GM04504 (cell line): ENCODE measurements at places on chromosomes 16 and 17.

DNA sequence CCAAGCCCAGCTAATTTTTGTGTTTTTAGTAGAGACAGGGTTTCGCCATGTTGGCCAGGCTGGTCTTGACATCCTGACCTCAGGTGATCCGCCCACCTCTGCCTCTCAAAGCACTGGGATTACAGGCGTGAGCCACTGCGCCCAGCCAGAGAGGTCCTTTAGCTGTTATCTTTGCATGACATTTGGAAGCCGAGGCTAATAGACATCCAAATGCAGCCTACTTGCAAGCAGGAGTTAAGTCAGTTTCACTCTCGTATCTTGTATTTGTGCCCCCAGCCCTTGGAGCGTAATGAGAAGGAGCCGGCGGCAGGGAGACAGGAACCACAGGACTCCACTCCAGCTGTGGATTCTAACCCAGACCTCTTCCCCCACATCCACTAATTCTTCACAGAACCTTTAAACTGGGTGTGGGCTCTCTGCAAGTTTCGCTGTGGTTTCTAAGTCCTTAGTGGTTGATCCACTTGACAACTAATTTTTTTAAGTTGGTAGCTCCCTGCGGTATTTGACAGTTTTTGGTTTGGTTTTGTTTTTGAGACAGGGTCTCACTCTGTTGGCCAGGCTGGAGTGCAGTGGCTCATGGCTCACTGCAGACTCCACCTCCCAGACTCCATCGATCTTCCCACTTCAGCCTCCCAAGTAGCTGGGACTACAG lies 3.1 kb upstream of the CYTH1 start:
- DNase-seq, result no peak

- no peak for DNase-seq
Observed at GRCh38 chr17:75776386-75777295, 8.0 kb upstream of the UNK start.

DNA sequence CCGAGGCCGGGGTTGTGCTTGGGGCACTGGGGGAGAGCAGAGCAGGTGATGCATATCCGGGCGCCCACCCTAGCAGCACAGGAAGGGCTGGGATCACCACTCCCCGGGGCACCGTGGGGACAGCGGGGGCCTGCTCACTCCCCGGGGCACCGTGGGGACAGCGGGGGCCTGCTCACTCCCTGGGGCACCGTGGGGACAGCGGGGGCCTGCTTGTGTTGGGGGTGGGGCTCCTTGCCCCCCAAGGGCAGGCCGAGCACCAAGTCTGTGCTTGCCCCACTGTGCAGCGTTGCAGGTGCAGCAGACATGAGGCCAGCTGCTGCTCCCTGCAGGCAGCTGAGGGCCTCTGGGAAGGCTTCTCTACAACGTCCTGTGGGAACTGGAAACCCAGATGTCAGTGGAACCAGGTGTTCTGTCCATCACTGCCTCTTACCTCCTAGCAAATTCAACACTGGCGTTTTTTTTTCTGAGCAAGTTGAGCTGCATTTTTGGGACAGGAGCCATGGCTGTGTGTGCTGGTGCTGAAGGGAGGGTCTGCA lies 25.0 kb upstream of the ZNF750 start:
- DNase-seq, result no peak

DNA sequence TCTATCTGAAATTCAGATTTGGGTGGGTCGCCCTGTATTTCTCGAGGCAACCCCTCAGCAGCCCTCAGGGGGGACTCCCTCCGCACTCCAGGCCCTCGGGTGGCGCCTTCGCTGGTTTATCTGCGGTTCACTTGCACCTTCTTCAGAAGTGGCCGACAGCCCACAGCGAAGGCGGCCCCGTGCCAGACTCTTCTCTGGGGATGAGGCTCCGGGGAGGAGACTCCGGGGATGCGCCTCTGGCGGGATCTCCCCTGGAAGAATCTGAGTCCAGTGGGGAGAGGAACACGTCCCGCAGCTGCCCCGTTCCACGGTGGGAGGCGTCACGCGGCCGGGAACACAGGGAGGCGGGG lies 63.9 kb upstream of the DNAJA2 start:
- no peak for DNase-seq

GRCh38 chr17:11151818-11152425 lies 89.1 kb upstream of the SHISA6 start:
- no peak for DNase-seq

- peak; percentile 96 for DNase-seq
Observed at GRCh38 chr16:30658731-30659506, 688 bp downstream of the FBRS start.

DNA sequence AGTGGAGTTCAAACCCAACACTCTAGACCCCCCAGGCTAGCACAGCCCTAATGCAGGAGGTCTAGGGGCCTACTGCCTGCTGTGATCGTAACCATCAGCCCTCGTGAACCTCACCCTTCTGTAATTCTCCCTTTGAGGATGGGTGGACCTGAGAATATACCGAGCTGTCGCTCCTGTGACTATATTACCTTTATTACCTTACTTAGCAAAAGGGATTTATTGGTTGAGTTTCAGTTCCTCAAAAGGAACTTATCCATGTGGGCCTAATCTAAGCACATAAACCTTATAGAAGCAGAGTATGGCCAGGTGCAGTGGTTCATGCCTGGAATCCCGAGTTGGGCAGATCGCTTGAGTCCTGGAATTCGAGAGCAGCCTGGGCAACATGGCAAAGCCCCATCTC lies 19.2 kb upstream of the EMP2 start:
- no peak for DNase-seq

GRCh38 chr16:84722068-84722467 lies 22.3 kb downstream of the USP10 start:
- no peak for DNase-seq

DNA sequence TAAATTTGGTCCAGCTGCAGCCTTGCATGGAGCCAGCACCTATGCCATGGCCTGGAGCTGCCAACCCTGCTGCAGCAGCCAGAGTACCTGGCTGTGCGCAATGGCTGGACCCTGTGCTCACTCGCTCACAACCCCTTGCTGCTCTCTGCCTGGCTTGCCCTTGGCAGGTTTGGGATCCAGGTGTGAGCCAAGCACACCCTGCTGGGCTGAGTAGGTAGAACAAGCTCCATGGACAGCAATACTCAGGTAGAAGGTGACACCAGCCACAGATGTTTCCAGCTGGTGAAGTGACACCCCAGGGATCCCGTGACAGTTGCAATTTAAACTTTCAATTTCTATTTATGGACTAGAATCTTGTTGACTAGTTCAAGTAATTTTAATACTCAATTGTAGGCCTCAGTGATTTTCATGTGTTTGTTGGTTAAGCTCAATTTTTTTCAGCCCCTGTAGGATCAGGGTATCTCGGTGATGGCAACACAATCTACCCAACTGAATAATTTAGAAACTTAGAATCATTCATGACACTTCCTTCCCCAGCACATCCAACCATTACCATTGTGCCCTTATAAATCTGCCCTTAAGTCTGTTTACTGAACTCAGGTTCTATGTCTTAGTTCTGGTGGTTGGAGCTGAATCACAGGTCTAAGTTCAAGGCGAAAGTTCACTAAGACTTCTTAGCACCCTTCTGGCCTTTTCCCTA lies 480.0 kb downstream of the PMP22 start:
- no peak for DNase-seq

DNA sequence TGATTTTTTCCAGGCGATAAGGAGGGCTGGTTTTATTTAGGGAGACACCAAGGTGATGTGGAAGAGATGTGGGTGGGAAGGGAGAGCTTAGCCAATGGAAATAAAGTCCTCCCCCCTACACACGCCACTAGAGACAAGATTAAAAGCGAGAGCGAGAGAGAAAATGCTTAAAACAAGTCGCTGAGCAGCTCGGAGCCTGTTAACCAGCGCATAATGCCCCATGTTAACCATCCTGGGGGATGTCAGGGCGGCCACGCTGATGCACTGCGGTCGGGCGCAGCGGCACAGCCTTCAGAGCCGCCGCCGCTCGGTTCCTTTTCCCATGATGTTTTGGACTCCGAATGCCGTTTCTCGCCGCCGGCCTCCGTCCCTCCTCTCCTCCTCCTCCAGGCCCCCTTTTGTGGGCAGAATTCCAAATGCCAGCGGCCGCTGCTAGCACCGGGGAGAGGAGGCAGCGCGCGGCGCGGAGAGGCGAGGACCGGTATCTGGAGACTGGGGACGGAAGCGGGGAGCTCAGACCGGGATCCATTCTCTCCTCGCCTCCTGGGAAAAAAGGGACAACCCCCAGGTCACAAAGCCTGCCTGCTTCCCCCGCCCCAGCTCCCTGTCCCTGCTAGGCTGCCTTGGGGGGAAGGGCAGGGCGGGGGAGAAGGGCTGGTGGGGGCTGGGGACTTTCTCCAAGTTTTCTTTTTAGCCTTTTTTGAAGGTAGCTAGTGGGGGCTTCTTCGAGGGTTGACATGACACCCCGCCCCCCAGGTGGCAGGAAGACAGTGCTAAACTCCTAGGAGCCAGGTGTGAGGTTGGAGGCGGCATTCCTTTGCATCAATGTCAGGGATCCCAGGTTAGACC lies 98.1 kb upstream of the CCL2 start:
- DNase-seq, result no peak

DNA sequence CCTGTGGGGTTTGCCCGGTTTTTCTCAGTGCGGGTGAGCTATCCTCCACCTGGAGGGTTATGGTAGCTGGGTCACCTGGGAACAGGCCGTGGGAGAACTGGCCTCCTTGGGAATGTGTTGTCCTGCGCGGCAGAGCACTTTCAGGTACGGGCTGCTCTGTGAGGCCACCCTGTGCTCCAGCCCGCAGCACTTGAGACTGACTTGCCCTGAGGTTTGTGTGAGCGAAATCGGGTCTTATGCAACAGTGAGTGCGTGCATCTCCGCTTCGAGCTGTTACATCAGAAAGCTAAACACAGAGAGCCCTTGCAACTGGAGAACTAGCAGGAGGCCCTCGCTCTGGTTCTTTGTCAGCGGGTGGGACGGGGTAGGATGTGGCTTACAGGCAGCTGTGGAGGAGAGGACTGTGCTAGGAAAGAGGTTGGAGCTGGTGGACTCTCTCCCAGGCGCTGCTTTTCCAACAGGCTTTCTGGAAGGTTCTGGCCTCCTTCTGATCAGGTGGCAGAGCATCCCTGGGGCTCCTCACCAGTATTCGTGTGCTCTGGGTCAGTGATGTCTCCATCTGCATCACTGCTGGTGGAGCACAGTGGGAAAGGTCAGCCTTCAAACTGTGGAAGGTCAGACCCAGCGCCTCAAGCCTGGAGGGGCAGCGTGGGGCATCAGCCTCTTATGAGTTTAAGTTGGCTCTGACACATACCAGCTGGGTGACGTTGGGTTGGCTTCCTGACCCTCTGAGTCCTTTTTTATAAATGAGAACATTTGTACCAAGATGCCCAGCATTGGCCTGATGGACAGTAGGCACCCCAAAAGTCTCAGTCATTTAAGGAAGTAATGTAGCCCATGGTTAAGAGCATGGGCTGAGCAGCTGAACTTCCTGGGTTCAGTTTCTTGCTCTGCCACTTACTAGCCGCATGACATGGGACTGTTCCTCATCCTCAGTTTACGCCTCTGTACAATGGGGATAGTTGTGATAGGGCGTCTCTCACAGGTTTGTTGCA lies 76.3 kb downstream of the KSR1 start:
- no peak for DNase-seq

- no peak for DNase-seq
Observed at GRCh38 chr17:60168654-60169053, 18.9 kb downstream of the CA4 start.

DNA sequence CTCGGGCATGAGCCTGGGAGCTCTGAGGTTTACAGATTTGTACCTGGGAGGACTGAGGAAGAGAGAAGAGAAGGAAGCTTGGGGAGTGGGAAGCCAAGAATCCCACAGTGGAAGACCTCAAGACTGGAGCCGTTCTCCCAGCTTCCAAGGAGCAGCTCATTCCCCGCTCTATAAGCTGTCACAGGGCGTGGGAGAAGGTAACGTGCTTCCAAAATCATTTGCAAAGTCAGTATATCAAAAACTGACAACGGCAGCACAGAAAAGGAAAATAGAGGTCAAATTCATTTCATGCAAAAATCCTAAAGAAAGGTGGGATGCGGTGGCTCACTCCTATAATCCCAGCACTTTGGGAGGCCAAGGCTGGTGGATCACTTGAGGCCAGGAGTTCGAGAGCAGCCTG lies 7.8 kb downstream of the PIK3R5 start:
- DNase-seq, result no peak

- no peak for DNase-seq
Observed at GRCh38 chr16:27781195-27781524, 231.2 kb downstream of the KATNIP start.

DNA sequence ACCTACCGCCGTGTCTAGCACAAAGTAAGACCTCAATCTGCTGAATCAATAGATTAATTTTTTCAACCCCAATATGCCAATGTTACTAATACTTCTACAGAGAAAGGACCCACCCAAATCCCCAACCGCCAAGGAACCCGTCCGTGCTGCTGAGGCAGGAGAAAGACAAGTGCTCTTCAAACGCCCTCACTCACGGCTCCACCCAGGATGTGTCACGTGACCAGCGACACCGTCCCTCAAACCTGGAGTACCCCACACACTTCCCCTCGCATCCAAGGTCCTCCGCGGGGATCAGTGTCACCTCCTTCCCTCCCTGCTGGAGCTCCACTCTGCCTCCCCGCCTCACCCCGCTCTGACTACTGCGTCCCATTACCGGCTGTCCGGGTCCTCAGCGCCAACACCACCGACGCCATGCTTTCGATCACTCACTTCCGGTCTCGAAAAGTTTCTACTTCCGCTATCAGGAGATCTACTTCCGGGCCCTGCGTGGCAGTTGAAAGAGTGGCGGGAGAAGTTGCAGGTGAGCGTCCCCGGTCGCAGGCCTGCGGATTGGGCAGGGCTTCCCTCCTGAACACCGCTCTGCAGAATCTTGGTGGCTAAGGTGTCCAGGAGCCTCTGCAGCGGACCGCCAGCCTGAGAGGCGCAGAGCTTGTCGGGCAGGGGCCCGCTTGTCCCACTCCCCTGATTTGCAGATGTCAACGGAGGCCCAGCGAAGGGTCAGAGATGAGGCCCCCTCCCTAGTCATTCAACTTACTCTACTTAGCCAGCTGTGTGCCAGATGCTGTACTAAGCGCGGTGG lies at the start of the genes EME1 and MRPL27:
Gene EME1, plus strand, starts transcription at position 472 of the 799 bp plus-strand sequence. CDS start 1,980 bp downstream, outside the sequence.
Gene MRPL27, minus strand, starts transcription at position 427 of the 799 bp plus-strand sequence. Its CDS starts 14 bp downstream, at position 413.
- peak; percentile 73 for DNase-seq

DNA sequence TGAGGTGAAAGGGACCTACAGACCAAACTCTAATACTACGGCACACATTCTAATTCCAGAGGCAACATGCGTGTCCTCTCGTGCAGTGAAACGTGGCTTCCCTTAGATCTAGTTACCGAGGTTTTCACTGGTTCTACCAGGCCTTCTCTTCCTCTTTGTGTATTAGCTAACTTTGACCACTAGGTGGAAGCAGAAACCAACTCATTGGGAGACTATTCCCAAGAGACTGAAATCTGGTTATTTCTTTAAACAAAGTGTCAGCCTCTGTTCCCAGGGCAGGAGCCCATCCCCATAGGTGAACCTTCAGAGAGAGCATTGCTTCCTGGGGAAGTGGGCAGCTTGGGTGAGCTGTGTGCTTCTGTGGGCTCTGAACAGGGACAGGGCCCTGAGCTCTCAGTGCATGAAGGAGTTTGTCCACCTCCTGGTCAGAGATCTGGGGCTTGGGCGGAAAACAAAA lies 19.7 kb upstream of the RCVRN start:
- DNase-seq, result peak; percentile 46

DNA sequence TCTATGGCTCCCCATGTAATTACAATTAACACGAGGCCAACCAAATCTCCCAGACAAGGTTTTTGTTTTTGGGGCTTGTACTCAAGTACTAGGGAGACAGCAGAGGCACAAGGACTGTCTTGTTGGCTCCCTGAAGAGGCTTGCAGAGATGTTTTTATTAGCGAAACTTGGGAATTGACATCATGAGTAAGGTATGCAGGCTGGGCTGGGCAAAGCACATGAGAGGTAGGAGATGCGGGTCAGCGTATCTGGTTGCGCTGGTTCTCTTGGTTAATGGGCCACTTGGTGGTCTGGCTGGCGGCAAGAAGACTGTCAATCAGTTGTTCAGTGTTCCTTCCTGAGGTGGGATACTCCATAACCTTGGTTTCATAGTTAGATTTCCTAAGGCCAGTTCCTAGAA lies 28.9 kb downstream of the LCMT1 start:
- DNase-seq, result no peak

- no peak for DNase-seq
Observed at GRCh38 chr16:4617880-4618279, 3.2 kb upstream of the UBALD1 start.
